HTR-8/SVneo (cell line): ENCODE measurements at places on chromosomes 7 and 10.

DNA sequence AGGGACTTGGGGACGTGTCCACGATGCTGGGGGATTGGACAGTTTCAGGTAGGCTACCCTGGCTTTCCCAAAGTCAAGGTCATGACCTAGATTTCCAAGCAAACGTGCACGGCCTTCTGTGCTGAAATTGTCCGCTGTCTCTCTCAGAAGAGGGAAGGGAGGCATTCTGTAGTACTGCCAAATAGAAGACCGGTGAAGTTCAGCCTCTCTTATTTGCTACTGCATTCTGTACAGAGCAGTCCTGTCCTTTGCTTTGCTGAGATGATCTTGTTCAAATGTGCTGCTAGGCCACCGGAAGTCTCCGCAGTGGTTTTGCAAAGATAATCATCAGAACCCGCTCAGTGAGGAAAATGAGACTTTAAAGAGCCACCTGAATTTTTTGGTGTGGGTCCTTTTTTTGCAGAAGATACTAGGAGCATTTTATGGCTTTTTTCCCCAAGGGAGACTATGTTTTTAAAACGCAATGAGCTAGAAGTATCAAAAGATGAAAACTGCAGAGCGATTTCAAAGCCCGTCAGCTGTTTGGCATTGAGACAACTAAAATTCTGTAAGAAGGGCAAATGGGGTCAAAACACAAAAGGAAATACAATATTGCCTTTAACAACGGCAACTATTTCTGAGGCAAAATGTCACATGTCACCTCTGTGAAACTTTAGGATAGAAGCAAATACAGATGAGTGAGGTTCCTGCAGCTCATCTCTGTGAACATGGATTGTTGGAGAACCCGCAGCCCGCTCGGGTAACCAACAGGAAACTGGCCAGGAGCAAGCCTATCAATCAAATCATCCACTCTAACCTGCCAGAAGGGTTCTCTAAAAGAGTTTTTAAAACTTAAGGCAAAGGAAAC, 1.3 kb upstream of the NMT2 start:
- DNase-seq: no peak

DNA sequence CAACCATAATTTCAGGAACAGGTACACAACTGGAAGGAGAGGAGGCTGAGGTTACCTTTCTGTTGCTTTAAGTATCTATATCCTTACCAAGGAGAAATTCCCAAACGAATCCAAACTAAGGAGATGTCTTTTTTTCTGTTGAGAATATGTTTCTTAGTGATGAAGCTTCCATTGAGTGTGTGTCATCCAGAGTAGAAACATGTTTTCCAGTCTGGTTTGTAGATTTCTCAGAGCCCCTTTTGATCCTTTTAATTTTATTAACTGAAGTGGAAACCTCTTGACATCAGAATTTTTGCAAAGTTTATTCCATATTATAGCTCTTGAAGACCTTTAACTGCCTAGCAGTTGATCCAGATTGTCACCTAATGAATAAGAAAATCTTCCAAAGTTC, 207.1 kb upstream of the FERD3L start:
- no peak for DNase-seq

DNA sequence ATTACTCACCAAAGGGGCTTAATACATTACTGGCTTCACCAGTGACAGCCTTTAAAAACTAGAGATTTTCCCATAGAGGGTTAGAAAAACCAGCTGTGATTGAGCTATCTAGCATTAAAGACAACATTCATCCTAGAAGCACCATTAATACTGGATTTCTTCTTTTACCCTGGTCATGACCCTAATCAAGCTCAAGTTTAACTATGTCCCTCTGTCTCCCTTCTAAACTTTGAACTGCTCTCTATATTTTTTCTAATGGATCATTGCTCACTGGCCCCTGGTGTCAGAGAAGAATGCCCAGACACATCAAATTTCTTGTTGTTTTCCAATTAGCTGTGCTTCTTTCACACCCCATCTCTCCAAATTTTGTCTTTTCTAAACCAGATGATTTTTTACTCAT, 1101.3 kb downstream of the XPNPEP1 start:
- DNase-seq: no peak

GRCh38 chr7:49767719-49768118, 5.7 kb upstream of the VWC2 start:
- no peak for DNase-seq

DNA sequence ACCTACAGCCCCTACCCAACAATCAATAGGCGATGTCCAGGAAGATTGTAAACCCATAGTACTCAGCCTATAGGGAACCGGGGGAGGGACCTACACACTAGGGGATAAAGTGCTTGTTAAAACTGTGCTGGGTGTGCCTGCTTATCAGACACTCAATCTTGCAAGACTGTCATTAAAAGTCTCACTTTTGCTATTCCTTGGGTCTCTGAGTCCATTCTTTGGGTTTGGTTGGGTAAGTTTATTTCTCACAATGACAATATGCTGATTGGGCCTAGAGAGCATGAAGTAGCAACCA, 45.6 kb downstream of the PTPRE start:
- DNase-seq: no peak

GRCh38 chr7:131642429-131642828, 86.0 kb upstream of the PODXL start:
- DNase-seq: no peak

GRCh38 chr7:123415625-123416024, 118.8 kb downstream of the IQUB start:
- no peak for DNase-seq

- DNase-seq: no peak
Measured at GRCh38 chr7:151839451-151839921, 37.4 kb downstream of the PRKAG2 start.

DNA sequence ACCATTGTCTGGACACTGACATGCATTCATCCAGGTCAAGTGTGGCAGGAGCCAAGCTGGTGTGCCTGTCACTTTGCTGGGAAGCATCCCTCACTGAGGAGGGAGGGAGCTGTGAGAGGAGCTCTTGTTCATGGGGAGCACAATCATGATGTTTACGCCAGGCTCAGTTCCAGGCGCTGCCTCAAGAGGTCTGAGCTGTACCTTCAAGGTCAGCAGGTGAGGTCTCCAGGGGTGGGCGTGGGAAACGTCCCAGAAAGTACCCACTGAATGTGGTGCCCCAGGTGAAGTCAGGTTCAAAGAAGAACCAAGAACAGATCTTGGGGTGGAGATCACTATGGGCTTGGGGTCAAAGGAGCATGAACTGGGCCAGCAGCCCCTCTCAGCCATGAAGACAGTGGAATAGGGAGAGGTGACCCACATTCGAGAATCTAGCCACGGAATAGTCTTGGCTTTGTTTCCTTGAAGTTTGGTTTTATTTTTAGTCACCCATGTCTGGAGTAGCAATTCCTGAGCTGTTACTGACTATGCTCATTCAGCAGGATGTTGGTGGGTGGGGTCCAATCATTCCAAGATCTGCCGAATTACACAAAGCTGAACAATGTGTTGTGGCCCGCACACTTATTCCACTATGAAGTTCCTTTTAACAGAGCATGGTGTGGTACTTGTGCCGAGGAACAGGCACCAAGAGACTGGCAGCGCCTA, 29.3 kb downstream of the NPS start:
- no peak for DNase-seq
